Activated T-cell treated with anti-CD3 and anti-CD28 coated beads, Interleukin-2, amount 50 U/mL, for 1 hour (primary cell): ENCODE measurements at places on chromosomes 2 and 18.

- no peak for DNase-seq
Observed at GRCh38 chr2:9646196-9647030, 15.6 kb upstream of the YWHAQ start.

GRCh38 chr2:173213181-173213580, 137.5 kb downstream of the MAP3K20 start:
- no peak for DNase-seq

GRCh38 chr18:3081584-3081991, 68.6 kb upstream of the LPIN2 start:
- DNase-seq, result no peak

- DNase-seq, result no peak
Observed at GRCh38 chr2:106053116-106053515, 141.0 kb downstream of the UXS1 start.

DNA sequence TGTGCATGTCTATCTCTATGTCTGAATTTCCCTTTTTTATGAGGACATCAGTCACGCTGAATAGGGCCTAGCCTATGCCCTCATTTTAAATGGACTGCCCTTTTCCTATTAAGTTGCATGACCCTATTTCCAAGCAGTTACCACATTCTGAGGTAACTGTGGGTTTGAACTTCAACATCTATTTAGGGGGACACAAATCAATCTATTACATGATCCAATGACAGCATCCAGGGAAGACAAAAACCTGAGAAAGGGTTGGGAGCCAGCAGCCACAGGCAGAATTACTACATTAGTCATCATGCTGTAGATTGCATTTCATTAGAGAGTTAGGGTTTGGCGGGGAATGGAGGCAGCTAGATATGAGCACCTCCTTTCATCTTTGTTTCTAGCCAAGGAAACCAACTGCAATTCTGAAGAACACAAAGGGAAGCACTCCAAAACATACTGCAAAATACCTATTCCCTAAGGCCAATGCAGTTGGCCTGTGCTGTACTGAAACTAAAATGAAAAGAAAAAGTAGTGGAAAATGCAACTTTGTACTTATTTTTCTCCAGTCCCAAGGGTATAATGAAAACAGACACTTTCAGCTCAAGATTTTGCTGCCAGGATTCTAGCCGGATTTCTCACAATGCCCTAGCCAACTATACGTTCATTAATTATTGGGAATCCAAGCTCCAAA, 40.4 kb upstream of the C1D start:
- DNase-seq, result no peak

- DNase-seq, result no peak
Observed at GRCh38 chr2:42032224-42032620, 15.6 kb upstream of the PKDCC start.

DNA sequence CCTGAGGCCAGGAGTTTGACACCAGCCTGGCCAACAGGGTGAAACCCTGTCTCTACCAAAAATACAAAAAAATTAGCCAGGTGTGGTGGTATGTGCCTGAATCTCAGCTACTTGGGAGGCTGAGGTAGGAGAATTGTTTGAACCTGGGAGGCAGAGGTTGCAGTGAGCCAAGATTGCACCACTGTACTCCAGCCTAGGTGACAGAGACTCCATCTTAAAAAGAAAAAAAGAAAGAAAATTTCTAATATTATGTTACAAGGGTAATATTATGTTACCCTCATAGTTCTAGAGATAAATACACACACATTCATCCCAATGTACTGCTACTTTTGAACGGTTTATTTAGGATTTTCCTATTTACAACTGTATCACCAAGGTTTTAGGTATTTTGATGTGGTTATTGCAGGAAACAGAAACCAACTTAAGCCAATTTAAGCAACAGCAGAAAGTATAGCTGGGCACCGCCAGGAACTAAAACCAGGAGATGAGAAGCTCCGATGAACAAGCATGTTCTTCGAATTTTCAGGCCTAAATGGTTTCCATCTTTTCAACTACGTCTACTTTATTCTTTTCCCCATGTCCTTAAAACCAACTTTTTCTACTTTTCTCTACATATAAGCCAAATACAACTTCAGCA, 11.8 kb upstream of the ROCK1 start:
- no peak for DNase-seq

GRCh38 chr2:9285385-9285920, 78.8 kb downstream of the ASAP2 start:
- no peak for DNase-seq

DNA sequence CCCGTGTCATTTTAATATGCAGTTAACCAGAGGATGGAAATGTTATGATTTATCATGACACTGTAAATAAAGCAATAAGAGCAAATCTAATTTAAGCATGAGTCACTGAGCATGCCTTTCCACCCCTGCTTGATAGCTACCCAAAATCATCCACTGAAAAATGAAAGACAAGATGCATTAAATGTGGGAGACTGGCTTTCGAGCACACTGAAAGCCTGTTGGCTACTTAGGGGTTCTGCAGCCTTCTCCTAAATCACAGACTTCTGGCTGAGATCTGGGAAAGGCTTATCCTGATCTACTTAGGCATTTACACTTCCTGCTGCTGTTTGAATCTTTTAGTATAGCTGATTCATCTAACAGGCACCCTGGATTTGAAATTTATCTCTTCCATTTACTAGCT, 778.3 kb upstream of the CDH7 start:
- no peak for DNase-seq

DNA sequence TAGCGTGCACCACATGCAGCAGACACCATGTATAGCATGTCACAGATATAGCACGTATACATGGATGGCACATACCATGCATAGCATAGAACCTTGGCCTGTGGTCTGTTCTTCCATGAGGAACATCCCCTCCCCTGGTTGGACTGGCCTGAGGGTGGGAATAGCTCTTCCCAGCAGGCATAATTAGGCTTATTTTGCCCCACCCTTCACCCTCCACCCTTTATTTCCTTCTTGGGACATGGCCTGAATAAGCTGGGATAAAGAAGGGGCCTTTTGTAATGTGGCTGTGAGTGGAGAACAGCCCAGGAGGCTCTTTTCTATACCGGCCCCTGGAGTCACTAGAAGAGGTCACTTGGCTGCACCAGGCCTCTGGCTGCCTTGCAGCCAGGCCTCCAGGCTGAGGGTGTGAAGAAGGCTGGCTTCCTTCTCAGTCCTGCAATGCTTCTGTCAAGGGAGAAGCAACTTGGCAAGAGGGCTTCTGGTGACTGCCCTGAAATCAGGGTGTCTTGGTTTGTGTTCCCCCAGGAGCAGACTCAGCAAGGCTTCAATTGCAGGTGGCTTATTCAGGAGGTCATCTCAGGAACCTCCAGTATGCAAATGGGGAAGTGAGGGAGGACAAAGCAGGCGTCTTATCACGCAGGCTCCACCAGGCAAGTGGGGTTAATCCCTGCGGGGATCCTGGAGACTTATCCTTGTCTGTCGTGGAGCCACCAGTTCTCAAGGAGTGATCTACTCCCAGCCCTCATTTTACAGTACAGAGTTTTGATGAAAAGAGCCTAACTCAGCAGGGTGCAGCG, 68.2 kb downstream of the HS6ST1 start:
- DNase-seq, result no peak
